Stimulated activated CD8-positive, alpha-beta memory T cell treated with anti-CD3 and anti-CD28 coated beads, Interleukin-2, amount 100 ng/mL, for 1 hour (primary cell): ENCODE measurements at places on chromosomes 6 and 20.

DNA sequence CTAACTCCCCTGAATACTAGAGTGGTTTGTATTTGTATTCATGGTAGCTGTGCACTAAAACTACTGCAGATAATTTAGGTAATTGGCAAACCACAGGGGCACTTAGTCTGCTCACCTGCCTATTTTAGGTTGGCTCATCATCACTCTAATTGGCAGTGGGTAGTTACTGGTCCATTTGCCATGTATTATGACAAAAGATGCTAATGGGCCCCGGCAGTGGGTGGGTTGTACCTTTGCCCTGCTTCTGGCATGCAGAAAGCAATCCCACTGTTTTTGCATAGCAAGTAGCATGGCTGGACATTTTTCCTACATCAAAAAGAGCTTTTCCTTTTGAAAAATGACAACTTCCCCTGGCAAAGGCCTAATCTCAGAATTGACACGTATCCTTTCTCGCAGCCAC lies 741.4 kb upstream of the MAP3K7 start:
- no peak for DNase-seq

DNA sequence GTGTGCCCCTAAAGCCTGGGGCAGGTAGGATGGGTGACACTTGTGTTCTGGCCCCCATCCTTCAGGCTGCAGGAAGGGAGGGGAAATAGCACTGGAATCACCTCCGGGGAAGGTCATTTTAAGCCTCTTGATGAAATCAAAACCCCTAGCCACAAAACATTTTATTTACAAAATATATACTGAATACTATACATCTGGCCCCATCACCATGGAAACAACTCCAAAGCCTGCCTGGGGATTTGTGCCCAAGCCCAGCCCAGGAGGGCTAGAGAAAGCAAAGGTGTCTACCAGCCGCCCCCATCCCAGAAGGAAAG lies 2.6 kb downstream of the SMIM29 start:
- DNase-seq = no peak

DNA sequence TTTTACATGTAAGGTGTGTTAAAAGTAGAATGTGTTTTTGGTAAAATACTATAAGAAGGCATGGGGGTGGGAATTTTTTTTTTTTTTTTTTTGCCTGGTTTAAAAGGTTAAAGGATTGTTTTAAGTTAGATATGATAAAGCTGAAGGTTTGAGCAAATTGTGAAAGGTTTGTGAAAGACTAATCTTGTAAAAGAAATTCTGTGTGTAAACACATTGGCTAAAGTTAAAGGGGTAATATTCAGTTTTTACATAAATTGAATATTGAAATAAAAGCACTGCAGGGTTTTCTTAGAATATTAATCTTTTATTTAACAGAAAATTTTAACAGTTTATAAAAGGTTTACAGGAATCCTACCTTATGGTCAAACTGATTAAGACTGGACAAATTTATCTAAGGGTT lies 105.7 kb downstream of the DTNBP1 start:
- DNase-seq = no peak

DNA sequence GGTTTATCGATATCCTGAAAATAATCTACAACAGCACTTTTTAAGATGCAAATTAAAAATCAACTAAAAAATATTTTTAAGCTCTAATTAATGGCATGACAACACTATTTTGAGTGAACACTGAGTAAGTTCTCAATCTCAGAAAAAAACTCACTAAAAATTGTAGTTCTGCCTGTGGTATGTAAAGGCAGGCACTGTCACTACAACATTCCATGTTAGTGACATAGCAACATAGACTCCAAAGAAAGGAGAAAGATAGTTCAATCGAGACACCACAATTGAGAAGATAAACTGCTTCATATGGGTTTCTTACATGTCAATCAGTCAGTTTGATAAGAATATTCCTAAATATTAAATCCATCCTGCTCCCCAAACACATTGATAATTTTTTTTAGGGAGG lies 38.0 kb downstream of the COL12A1 start:
- DNase-seq = no peak

GRCh38 chr20:20317621-20318364 lies 50.1 kb upstream of the INSM1 start:
- DNase-seq = no peak

- no peak for DNase-seq
Observed at GRCh38 chr20:16404640-16405039, 168.6 kb downstream of the KIF16B start.

- DNase-seq = no peak
Observed at GRCh38 chr6:18053078-18053477, 65.6 kb upstream of the KIF13A start.

- peak; percentile 50 for DNase-seq
Observed at GRCh38 chr6:30955367-30956042, 14.7 kb downstream of the MUCL3 start.

GRCh38 chr6:125789167-125789566 lies 1.6 kb upstream of the NCOA7 start:
- no peak for DNase-seq

DNA sequence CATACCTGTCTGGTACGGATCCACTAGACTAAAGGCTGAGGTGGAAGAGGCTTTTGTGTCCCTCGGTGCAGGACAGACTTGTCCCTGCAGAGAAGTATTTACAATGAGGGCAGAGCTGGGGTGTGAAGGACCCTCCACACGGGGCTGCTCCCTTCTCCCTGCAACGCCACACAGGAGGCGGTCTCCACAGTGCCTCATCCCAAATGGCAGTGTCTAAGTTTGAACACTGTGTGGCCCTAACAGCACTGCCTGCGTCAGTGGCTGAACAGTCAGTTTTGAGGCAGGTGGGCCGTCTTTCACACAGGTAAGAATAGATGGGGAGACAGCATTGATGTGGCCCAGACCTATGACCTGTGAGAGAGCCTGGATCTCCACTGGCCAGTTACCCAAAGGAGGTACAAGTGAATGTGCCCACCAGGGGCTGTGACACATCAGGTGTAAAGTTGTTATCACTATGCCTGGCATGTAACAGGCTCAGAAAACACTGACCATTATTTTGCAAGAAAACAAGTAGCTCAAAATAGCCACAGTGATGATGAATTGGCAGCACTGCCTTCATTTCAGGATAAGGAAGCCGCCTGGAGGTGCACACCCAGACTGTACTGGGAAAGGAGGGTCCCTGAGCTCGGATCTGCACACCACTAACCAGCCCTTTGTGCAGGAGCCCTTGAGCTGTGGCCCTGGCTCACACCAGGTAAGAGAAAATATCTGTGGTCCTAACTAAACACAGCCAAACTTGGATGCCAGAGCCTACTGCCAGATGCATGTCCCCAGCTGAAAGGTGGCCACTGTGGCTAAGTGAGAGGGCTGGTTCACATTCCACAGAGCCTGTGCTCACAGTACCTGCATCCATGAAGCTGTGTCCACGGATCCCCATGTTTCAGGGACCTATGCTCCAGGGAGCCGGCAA lies 246.7 kb downstream of the DLL1 start:
- no peak for DNase-seq

DNA sequence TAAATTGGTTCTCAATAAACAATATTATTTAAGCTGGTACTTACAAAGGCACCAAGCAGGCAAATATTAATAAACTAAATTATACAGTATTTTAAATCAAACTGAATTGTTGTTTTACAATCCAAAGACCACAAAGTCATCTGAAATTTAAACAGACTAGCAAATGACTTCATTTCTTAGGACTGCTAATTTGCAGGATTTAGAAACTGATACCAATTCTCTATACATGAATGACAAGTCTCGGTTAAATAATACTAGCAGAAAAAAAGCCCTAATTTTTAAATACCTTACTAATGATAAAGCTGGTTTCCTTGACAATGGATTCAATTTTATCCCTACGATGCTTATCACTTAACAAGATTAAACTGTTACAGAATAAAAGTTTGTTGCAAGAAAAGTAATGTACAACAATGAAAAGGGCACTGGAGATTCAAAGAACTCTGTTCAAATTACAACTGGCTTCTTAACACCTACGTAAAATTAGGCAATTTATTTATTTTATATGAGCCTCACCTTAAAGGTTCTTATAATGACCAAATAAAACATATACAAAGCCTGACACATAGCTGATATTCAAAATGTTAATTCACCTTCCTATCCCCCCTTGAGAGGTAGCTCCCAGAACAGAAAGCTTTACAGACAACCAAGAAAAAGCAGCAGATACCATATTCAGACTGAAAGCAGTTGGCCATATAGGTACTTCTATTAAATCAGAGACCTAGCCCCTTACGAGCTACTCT lies 33.1 kb downstream of the HBS1L start:
- DNase-seq = no peak

DNA sequence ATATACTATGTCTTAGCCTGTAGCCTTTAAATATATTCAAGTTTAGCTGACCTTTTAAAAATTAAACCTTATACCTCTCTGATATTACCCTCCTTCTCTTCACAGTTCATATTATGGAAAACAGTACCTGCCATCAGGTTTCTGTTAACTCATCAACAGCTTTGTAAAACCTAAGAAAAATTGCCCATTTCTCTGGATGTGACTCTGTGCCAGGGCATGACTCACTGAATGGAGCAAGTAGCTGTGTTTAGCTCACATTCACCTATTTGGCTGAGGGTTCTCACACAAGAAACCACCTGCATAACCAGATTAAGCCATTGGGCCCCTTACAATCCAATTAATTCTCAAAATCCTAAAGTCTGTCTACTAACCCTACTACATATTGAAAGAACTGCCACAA lies 678.8 kb upstream of the MARCKS start:
- DNase-seq = no peak

- peak; percentile 89 for DNase-seq
Observed at GRCh38 chr6:3068329-3069214, at the start of gene RIPK1. Gene RIPK1 (plus strand): TSS chr6:3068494. CDS start chr6:3076824, 8,330 bp downstream.

DNA sequence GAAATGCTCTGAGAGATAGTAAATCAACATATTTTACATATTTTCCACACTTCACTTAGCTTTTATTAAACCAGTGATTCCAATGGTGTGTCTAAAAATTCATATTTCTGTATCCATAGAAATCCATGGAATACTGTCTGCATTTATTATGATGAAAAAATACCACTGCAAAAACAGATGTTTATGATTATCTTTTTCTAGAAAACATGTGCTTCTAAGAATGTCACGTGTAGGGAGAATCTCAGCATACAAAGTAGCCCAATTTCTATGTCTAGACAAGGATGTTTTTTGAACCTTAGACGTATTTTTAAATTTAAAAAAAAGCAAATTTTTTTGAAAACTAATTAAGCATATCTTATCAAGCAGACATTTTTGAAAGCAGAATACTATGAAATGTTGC lies 622.4 kb downstream of the TENT5A start:
- DNase-seq = no peak

- DNase-seq = no peak
Observed at GRCh38 chr6:133644892-133645619, 243.9 kb upstream of the TCF21 start.

GRCh38 chr6:10268111-10268510 lies 146.8 kb downstream of the TFAP2A start:
- no peak for DNase-seq

- no peak for DNase-seq
Observed at GRCh38 chr6:165484178-165484889, 174.9 kb upstream of the C6orf118 start.

DNA sequence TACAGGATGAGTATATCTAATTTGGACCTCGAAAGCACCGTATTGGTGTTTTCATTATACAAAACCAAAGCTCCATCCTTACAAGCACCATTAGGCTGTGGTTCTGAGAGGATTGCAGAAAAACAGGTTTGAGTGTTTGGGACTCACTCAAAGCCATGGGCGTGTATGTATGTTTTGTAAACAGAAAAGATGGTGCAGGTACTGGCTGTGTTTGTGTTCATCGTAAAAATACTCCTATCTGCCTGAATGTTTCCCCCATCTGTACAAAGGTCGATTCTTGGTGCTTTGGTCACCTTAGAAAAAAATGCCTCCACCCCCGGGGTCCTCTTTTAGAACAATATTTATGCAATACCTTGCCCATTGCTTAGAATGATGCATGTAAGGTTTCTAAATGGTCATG lies 286.6 kb downstream of the TSHZ2 start:
- no peak for DNase-seq

DNA sequence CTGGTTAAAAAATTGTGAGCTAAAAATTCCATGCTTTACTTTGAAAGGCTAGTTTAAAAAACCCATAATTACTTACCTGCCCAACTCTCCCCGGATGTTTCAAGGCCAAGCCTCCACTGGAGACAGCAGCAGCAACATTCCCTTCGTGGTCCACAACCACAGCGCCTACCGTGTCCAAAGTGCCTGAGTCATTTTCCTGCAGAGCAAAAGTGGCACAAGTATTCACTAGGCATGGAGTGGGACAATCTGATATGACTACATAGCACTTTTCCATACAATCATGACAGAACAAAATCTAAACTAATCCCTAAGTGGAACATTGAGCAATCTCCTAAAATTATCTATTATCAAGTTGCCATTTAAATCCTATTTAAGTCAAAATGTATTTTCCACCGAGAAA lies 104.8 kb downstream of the TASP1 start:
- no peak for DNase-seq

- no peak for DNase-seq
Observed at GRCh38 chr6:156182356-156182755, 594.8 kb upstream of the ARID1B start.

GRCh38 chr20:62878244-62879038 lies 16.8 kb upstream of the TCFL5 start:
- DNase-seq = no peak

GRCh38 chr20:2329286-2329685 lies 33.5 kb downstream of the TGM3 start:
- DNase-seq = no peak

- DNase-seq = no peak
Observed at GRCh38 chr20:13574071-13574470, 64.7 kb downstream of the TASP1 start.

GRCh38 chr6:5302995-5303622 lies 41.8 kb downstream of the FARS2 start:
- DNase-seq = peak; percentile 24

- no peak for DNase-seq
Observed at GRCh38 chr6:158773581-158774449, 45.4 kb downstream of the EZR start.

GRCh38 chr6:119856136-119856535 lies 506.6 kb upstream of the MAN1A1 start:
- no peak for DNase-seq

- DNase-seq = no peak
Observed at GRCh38 chr6:25192590-25193459, 86.3 kb upstream of the CARMIL1 start.

DNA sequence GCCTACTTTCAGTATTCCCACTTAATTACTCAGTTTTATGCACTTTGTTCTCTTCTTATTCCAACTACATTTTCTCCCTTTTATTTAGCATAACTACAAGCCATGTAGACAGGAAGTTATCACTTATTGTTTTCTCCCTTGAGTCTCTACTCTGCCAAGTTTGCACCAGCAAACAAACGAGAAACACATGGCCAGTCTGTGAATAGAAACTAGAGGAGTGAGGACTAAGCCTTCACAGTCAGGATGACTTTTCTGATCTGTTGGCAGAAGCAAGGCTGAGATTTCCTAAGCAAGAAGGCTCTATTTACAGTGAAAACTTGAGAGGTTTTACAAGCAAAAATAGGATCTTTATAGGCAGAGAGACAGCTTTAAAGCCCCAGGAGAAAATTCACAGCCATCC lies 69.8 kb upstream of the TINAG start:
- DNase-seq = no peak
